Fibroblast of skin of left biceps (primary cell): ENCODE measurements at places on chromosomes 1 and 21.

DNA sequence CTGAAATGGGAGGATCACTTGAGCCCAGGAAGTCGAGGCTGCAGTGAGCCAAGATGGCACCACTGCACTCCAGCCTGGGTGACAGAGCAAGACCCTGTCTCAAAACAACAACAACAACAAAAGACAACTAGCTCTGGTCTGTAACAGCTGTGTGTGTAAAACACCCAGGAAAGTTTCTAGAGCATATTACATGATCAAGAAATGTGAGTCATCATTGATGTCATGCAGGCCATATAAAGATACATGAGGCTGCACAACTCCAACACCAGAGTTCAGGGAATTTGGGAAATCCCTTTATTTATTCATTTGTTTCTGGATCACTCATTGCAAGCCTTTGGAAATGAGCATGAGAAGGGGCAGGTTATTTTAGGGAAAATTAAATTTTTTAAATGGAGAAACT lies 50.3 kb upstream of the CTPS1 start:
- DNase-seq = no peak

GRCh38 chr1:162189345-162189744 lies 119.9 kb downstream of the NOS1AP start:
- DNase-seq = no peak

- no peak for DNase-seq
Measured at GRCh38 chr1:116586741-116587143, 15.9 kb upstream of the CD58 start.

- no peak for DNase-seq
Measured at GRCh38 chr1:235329139-235329902, 951 bp downstream of the GGPS1 start.

DNA sequence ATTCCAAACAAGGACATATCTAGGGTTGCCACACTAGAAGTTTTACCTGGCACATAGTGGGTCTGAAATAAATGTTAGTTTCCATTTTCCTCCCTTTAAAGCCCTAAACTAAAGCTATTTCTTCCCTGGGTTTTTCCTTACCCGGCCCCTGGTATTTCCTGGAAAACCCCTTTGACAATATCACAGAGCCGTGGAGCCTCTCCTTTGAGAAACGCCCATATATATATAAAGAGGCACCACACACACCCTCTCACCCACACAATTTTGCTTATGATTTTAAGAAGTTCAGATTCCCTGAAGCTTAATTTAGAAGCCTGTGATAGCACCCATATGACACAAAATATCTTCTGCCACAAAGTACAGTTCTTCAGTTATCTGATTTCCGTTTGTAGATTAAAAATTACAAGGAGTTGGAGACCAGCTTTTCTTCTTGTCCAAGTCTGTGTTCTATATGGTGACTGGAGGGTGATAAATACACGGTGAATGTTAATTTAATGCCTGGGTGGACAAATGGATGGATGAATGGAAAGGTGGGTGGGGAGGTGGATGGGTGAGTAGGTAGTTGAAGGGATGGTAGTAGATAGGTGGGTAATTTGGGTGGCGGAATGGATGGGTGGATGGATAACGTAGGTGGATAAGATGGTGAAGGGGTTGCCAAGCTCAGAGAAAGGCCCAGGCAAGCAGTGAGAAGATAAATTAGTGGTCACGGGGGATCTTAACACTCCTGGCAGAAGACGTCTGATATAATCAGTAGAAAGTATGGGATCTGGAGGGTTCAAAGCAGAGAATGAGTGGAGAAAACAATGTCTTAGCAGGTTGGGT lies 154.4 kb upstream of the FGGY start:
- no peak for DNase-seq

DNA sequence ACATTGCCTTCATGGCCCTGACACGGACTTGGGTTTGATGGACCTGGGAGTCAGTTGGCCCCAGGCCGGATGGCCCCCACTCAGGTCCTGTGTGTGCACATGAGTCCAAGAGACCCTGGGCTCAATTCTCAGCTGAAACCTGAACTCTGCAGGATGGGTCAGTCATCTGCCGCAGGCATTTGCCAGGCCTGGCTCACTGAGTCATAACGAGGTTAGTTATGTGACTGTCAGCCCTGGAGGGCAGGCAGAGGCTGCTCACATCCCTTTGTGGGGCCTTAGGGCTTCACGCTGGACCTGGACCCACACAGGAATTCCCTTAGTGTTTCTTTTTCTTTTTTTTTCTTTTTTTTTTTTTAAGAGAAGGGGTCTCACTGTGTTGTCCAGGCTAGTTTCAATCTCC lies 46.5 kb downstream of the PSMG1 start:
- DNase-seq = no peak

DNA sequence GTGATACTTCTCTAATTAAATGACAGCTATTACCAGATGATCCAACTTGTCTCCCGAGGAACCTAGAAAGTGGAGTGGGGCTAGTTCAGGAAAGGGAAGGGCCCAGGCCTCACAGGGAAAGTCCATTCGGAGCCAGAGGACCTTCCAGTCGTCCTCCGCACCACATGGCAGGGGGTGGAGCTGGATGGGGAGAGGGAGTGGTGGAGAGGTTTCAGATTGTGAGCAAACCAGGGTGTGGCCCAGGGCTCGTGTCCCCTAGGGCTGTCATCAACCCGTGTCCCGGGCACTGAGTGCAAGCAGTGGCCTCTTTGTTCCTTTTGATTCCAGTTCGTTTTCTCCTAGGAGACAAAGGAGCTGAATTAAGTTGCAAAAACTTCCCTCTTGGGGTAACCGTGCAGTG lies 114.9 kb downstream of the HUNK start:
- DNase-seq = no peak

DNA sequence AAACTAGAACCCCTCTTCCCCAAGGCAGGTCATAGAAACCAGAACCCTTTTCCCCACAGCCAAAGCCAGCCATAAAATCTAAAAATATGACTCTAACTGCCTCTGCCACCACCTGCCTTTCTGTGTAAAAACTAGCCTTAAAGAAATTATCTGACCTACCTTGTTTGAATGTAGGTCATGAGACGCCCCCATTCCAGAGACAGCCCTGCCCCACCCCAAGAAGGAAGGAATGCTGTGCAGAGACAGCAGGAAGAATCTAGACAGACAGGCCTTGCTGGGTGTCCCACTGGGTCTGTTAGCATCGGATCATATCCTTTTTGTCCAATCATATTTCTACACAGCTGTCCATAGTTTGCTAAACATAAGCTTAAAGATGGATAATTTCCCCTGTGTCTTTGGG lies 128.4 kb upstream of the RAB4A start:
- no peak for DNase-seq

DNA sequence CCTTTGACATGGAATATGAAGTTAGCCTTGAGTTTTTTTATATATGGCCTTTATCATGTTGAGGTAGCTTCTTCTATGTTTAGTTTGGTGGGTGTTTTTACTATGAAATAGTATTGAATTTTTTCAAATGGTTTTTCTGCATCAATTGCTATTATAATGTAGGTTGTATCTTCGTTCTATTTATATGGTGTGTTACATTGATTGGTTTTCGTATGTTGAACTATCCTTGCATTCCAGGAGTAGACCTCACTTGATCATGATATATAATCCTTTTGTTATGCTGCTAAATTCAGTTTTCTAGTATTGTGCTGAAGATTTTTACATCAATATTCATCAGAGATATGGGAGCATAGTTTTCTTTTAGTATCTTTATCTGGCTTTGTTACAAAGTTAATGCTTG lies 55.8 kb downstream of the C1orf198 start:
- DNase-seq = no peak

DNA sequence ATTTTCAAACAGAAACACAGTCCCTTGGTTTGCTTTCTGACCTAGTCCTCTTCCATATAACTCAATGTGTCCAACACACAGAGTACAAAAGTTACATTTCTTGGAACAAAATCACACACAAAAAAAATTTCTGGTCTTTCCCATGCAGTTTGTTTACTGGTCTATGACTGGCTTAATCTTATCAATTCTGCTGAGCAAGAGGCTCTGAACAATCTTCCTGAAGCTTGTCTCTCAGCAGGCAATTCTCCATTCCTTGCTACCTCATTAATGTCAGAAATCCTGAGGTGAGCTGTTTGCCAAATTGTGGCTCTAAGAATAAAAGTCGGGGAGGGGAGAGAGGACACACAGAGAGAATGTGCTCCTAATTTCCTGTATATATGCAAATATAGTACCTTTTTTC lies 423.6 kb downstream of the HLX start:
- no peak for DNase-seq

- no peak for DNase-seq
Measured at GRCh38 chr1:116697548-116698243, 30.2 kb upstream of the IGSF3 start.

DNA sequence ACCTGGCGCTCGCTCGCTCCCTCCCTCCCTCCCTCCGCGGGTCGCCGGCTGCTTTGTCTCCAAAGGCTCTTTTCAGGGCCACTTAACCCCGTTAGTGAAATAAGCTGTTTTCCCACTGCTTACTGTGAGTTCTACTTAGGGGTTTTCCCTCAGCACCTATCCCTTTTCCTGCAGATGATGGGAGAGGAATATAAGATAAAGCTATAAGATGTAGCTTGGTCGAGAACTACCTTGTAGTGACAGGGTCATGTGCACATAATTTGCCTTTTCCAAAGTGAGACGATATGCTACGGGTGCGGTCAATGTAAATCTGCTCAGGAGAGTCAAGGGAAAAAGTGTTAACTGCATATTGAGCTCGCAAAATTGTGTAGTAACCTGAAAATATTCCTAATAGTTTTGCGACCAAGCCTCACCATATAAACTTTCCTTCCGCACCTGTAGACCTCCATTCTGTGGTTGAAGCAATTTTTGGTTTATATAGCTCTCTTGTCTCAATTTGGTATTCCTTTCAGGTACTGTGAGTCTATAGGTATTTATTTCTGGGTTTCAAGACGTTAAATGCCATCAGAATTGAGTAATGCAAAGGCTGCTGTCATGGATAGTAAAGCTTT lies 55.8 kb upstream of the BOLA1 start:
- DNase-seq = no peak

DNA sequence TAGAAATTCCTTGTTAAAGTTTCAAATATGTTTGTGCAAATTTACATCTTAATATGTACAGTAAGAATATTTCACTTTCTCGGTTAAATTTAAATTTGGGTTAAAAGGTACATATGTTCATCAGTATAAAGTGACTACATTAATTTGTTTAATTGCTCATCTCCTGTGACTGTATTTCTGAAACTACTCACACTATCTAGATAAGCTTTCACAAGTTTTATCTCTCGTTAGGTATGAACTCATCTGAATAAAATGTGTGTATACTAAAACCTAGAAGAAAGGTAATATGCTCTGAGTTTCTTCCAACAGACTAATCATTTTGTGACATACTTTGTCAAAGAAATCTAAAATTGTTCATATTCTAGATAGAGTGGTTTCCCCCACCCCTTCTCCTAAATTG lies 150.7 kb downstream of the PATJ start:
- no peak for DNase-seq

DNA sequence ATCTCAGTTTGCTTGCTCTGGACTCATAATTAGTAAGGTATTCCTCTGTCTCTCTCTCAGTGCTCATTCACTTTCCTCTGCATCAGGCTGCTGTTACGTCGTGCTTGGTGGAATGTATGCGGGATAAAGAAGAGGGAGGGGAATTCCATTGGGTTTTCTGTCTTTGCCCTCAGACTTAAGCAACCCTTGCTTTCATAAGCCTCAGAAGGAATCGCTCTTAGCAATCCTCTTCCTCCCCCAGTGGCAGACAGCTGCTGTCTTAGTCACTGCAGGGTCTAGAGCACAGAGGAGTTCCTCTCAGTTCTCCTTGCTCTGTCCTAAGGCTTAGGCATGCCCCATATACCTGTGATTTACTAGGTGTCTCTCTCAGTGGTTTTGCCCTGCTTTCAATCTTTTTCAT lies 19.1 kb upstream of the NTMT2 start:
- DNase-seq = peak; percentile 92

- no peak for DNase-seq
Measured at GRCh38 chr1:147723691-147724323, 36.6 kb downstream of the GJA5 start.

DNA sequence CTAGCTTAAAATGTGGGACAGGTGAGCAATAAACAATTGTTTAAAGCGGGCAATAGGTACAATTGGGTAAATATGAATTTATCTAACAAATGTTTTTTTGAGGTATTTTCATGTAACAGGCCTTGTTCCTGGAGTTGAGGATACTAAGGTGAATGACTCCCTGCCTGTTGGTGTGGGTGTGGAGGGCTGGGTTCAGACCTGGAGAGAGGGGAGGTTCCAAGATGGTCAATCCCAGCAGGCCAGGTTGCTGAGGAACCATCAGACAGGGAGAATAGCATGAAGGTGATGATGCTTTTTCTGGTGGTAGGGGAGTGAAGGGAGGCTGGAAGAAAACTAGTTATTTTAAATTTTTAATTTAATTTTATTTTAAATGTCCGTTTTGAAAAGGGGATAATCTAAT lies 46.3 kb downstream of the CDC14A start:
- no peak for DNase-seq

GRCh38 chr1:145997016-145997717 lies 788 bp upstream of the TXNIP start:
- DNase-seq = no peak

DNA sequence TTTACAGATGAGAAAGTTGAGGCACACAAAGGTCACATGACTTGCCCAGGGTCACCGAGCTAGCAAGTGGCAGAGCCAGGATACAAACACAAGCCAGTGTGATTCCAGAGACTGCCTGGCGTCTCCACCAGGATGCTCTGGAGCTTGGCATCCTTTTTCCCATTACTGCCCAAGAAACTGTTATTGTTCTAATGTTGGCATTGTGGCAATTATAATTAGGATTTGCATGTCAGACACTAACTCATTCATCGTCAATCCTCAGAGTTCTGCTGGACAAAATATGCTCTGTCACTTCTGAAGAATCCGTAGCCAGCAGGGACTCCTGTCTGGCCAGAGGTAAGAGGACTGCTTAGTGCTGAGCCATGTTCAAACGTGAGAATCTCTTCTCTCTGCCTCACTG lies 8.8 kb downstream of the KAZN start:
- DNase-seq = no peak

GRCh38 chr1:164805399-164805798 lies 246.4 kb downstream of the PBX1 start:
- no peak for DNase-seq

DNA sequence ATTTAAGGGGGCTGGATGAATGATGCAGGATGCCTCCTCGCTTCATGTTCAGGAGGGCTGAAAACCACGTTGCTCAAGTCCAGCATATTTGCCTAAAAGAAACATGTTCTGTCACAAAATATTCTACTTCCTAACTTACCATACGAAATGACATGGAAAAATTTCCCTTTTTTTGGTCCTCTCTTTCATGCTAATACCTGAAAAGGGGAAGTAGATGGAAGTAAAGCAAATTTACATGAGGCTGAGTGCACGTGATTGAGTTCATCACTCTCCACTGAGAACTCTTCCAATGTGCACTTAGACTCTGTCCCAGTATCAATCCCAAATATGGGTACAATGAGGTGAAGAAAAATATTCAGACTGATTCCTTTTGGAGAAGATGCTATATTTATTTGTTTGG lies 23.0 kb downstream of the XCL2 start:
- no peak for DNase-seq

DNA sequence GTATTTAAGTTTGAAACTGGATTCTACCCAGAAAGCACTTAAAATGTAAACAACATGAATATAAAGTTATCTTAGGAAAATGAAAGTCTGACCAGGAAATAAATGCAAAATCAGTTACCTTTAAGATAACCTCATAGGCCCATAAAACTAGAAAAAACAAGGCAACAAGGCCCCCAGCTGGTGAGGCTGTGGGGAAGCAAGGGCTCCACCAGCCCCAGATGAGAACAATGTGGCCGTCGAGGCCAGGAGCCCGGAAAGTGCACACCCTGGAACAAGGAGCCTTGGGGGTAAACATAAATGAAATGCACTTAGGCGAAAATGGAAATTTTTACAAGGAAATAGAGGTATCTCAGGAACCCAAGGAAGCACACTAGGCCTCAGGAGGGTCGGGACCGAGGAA lies 37.9 kb upstream of the BMP8B start:
- no peak for DNase-seq
